ENCODE measurements at places on chromosomes 2 and 18.

GRCh38 chr18:1124495-1124894 lies 219.8 kb downstream of the ADCYAP1 start:
- no peak for DNase-seq

- no peak for DNase-seq
These were observed 54.7 kb upstream of the OTOF start for GRCh38 chr2:26532301-26533250.

- no peak for DNase-seq
These were observed 460.8 kb downstream of the IRS1 start for GRCh38 chr2:226338825-226339224.

- no peak for DNase-seq
These were observed 231.3 kb downstream of the BCL2 start for GRCh38 chr18:63088262-63088661.

DNA sequence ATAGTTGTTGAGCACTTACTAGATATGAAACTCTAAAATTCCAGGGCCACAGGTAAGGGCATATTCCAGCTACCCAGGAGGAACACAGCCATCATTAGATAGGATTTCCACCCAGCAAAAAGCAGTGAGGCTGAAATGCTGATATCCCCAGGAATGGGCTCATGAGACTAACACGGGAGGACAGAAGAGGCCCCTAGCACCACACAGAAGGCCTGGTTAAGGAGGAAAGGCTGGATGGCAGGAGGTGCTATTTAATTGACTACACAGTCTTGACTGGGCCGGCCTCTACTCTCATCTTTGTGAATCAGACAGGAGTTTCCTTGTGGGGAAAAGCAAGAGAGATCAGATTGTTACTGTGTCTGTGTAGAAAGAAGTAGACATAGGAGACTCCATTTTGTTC lies 61.7 kb downstream of the MRPL35 start:
- no peak for DNase-seq

DNA sequence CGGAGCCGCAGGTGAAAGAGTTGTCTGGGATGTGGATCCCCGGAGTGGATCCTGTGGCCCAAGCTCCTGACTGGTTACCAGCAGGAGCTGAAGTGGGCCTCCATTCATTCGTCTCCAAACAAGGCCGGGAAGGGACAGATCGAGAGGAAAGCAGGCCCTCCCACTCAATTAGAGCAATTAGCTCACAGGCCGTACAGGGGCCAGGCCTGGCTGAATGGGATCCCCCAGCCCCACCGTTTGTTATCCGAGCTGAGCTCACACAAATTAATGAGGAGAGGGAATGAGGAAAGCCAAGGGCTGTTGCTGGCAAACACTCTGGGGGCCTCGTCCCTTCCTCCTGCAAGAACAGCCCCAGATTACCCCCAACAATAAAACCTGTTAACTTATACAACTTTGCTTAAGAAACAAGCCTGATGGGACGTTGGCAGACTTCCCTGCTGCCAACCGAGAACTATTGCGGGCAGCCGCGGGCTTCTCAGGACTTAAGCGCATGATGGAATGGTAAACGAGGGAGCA lies 338.0 kb downstream of the BCL11A start:
- no peak for DNase-seq

- DNase-seq: no peak
These were observed 4.0 kb downstream of the ALPP start for GRCh38 chr2:232382331-232383225.

DNA sequence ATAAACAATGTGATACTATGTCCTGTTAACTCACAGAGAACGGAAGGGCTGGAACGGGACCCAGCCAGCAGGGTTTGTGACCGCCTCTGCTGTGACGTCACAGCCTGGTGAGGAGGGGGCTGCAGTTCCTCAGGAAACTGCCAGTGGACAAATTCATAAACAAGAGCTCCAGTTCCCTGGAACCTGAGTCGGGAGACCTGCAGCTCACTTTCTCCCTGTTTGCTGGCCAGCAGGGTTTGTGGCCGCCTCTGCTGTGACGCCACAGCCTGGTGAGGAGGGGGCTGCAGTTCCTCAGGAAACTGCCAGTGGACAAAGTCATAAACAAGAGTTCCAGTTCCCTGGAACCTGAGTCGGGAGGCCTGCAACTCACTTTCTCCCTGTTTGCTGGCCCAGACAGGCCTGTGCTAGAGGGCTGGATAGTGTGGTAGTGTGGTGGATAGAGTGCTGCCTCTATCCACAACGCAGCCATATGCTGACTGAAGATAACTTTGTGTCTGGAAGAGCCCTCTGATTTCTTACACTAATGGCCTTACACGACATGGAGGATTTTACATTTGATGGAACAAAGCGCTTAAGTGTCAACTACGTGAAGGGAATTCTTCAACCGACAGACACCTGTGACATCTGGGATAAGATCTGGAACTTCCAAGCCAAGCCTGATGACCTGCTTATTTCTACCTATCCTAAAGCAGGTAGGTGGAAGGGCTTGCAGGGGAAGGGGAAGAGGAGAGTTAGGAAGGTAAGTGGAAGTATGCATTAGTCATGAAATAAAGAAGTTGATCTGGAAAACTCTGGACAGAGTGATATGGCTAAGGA lies at the start of gene SULT1C4:
TSS of gene SULT1C4 (plus strand) at position 140 of the 816 bp plus-strand sequence. CDS start at position 524, 384 bp downstream.
- DNase-seq: no peak

Data from GF-D8 (cell line).